ENCODE measurements at places on chromosomes 6 and 20. TPM values are rescaled to one million over a fixed set of nuclear protein-coding genes. Genes with fewer than 3 reads are reported as not detected.

ECT2L gene
- polyA plus RNA-seq = 0.29 TPM

CDK19 gene
- polyA plus RNA-seq = 12.7 TPM

TUBB1 gene
- 0.68 TPM for polyA plus RNA-seq

NRM gene
- polyA plus RNA-seq = 30.9 TPM

CALHM4 gene
- not detected for polyA plus RNA-seq

DNA sequence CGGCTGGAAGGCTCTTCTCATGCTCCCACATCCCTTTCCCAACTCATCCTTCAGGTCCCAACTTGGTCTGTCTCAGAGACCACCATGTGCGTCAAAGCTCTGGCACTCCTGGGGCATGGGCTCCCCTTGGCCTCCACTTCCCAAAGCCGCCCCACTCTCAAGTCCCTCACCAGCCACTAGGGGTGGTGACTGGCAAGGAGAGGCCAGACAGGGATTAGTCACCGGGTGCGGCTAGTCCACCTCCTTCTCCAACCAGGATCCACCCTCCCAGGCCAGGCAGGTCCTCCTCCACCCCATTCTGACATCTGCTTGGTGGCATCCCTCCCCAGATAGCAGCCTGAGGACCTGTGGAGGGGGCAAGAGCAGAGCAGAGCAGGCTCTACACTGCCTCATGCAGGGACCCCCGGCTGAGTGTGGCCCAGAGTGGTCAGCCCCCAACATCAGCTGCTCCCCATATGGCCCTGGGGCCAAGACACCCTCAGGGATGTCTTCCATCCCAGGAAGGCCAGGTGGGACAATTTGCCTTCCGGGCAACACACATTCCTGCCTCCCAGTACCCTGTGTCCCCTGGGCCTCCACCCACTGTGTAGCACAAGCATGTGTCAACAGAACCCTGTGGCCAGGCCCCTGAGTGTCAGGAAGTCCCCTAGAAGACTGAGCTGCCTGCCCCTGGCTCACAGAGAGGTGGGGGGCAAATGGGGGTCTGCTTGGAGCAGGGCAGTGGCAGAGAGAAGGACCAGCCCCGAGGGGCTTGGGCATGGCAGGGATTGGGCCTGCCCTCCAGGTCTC, 29.2 kb downstream of the YTHDF1 start:
- DNase-seq = no peak

DNA sequence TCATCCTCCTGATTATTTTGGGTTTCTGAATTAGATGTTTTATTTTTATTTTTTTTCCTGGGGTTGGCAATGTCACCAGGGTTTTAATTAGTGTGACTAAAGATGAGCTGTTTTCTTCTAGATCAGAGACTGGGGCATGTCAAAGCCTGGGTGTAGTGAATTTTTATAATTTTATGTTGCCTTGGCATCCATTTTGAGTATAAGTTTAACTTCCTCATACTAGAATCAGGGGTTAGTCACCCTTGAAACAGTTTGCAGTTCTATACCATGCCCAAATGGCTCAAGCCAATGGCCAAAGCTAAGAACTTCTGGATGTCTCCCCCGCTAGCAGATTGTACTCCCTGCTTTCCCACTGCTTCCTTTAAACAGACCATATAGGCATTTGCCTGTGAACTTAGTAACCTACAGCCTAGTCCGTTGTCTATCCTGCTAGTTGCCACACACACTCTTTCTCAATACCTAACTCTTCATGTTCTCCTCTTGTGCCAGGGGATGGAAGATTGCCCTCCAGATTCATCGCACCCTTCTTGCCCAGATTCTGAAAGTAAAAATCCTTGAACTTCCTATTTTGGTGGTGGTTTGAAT, 54.5 kb downstream of the KIAA0408 start:
- DNase-seq = no peak

- DNase-seq = no peak
These were observed 237.8 kb downstream of the LY86 start for GRCh38 chr6:6826095-6826901.

GRCh38 chr6:154343473-154344308, 12.9 kb downstream of the IPCEF1 start:
- DNase-seq = no peak

DNA sequence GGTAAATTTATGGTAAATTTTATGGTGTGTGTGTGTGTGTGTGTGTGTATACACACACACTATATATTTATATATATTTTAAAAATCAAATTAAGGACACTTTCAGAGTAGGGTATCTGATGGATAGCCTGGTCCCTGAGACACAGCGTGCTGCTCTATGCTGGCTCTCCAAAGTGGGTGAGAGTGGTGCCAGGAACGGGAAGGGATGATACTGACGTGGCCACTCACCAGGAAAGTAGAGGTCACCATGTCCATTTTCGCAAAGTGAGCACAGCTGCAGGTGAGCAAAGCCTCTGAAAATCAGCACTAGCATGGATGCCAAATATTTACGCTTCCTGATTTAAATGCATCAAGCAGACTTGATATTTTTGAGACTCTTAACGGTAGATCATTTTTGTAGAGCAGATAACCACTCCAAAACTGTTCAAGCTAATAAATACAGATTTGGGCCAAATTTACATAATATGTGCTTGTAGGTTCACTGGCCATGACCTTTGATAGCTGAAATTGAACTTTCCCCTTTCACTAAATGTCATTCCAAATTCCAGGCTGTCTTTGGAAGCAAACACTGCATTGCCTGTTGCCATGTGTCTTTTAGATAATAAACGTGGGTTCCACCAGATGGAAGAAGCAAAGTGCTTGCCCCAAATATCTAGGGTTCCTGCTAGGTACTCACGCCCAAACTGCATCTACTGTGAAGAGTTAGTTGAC, 116.6 kb downstream of the ATXN1 start:
- no peak for DNase-seq

DNA sequence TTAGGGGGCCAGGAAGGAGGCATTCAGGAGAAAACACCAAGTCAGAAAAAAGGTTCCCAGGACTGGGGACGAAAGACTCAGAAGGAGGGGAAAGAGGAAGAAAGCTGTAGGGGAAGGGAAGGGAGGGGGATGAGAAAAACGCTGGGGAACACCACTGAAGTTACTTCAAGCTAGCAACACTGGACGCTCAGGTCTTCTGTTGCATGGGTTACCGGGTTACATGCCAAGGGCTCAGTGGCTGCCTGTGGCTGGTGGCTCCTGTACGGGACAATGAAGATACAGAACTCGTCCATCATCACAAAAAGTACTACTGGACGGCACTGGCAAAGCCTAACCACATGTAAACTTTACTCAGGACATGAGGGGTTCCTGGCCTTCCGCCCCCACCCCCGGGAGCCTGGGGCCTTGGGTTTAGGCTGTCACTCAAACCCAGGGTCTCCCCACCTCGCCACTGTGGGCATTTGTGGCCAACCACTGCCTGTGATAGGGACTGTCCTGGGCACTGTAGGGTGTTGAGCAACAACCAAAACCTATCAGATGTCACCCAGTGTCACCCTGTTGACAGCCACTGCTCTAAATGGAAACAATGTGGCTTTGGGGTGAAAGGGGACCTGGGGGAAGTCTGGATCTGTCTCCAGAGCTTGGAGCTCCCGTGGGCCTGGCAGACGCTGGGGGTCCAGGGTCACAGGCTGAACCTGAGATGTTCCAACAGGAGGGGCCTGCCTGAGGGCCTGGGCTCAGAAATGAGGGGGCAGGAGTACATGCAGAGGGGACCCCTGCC, 40.3 kb upstream of the CD93 start:
- no peak for DNase-seq

DNA sequence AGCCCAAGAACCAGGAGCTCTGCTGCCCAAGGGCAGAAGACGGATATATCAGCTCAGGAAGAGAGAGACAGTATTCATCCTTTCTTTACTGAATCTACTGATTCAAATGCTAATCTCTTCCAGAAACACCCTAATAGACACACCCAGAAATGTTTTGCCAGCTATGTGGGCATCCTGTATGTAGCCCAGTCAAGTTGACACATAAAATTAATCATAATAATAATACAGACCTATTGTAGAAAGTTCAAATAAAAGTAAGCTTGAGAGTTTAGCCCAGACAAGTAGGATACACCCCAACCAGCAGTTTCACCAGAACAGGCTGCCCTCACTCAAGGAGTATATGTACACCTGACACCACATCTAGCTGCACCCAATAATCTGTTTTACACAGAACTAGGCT, 73.9 kb upstream of the VGLL2 start:
- DNase-seq = no peak

DNA sequence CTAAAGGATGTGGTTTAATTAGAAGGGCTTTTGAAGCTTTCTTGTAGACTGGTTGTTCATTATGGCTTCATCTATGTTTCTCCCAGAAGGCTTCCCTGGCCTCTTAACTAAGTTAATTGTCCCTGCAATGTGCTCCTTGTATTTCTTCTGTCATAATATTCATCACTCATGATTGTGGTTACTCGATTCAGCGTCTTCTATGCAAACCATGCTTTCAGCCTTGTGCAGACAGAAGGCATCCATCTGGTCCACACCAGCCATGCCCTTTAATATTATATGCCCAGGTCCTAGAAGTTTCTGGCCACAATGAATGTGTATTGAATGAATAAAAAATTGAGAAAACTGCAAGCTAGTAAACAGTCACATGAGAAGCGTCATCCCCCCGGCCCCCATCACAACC, 163.2 kb downstream of the KHDC1L start:
- DNase-seq = no peak

DNA sequence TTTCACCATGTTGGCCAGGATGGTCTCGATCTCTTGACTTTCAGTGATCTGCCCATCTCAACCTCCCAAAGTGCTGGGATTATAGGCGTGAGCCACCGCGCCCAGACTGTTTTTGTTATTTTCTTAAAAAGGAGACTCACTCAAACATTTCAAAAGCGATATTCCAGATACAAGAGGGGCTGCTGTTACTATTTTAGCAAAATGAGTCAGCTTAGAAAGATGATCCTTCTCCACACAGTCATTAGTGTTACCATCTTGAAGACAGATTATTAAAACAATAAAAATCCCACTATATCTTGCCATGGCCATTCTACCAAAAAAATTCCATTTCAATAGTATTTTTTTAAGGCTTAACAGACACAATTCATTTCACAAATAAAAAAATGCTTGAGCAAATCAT, 102.8 kb downstream of the PREP start:
- DNase-seq = no peak

DNA sequence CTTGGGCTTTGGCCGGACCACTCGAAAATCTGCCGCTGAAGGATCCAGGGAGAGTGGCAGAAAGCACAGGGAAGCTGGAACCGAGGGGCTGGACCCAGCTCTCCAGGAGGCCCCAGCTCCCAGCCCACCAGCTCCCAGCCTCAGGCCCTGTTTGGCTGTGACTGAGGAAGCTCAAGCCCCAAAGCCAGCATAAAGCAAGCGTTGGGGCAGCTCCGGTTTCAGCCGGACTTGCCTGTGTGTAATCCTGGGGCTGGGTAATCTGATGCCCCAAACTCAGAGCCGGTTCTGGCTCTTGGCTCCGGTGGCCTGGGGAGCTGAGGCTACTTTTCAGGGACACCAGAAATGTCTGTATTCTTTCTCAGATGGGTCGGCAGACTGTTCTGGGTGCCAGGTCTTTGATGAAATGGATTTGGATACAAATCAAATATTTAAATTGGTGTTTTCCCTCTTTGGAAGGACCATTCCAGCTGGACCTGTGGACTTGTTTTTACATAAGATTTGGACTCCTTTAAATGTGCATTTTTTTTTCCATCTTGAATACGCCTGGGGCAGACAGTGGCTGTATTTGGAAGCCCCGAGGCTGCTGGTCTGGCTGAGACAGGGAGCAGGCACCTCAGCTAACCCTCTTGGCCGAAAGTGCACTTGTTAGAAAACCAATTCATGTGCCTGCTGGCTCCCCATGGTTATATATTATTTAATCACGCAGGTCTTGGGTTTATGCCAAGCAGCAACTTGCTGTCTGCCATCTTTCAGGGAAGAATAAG, 29.7 kb downstream of the RPP40 start:
- DNase-seq = peak; percentile 59

- no peak for DNase-seq
These were observed 2.0 kb upstream of the TRMT11 start for GRCh38 chr6:125984311-125984710.

DNA sequence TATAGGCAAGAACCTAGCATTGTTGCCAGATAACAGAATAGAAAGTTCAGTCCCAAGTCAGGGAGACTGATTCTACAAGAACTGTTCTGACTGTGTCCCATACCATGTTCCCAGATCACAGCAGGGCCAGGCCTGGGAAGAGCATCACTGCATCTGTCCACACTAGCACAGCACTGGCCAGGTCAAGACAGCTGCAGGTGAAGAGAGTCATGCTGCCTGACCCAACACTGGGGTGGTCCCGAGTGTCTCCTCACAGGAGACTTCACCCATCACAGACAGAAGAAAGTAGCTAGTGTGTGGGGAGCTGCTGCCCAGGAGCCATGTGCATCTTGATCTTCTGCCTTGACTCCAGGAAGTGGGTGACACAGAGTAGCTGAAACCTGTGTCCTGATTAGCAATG, 1.3 kb upstream of the CST9L start:
- no peak for DNase-seq

GRCh38 chr6:19839788-19840187, 2.6 kb downstream of the ID4 start:
- no peak for DNase-seq

- DNase-seq = no peak
These were observed 158.2 kb upstream of the MCHR2 start for GRCh38 chr6:100152201-100152600.

DNA sequence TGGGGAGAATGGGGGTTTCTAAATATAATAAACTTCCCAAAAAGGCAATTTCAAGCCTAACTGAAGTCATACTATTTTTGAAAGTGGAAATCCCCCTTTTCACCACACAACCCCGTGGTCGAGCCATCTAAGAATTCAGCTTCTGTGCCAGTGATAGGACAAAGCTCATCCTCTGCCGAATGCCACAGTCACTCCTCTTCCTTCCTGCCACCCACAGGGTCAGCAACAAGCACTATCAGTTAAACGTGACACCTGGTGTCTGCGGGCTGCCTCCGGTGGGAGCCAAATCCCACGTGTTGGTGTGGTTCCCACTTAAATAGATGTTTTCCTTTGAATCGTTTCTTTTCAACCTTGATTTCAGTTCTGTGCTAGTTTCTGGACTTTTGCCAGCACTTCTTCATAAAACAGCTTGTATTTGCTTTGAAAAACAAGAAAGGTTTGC, 60.7 kb downstream of the TNFAIP3 start:
- DNase-seq = no peak

- DNase-seq = no peak
These were observed 338 bp downstream of the E2F3 start for GRCh38 chr6:20402092-20402341.

DNA sequence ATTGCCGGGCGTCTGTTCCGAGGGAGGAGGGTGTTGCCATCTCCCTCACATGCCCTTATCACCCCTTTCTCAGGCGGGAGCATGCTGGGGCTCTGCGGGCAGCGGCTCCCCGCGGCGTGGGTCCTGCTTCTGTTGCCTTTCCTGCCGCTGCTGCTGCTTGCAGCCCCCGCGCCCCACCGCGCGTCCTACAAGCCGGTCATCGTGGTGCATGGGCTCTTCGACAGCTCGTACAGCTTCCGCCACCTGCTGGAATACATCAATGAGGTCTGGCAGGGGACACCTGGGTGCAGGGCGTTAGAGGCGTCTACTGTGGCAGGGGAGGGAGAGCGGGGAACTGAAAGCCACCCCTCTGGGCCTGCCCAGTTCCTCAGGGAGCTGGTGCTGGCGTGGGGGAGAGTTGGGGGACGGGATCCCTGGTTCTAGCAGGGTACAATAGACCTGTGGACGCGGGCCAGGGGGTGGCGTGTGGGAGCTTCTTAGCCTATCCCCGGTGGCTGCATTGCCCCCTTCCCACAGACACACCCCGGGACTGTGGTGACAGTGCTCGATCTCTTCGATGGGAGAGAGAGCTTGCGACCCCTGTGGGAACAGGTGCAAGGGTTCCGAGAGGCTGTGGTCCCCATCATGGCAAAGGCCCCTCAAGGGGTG, 697 bp downstream of the PPT2 start:
- no peak for DNase-seq
